GM23248 (cell line): ENCODE measurements at places on chromosomes 5 and 9. TPM values are rescaled to one million over a fixed set of nuclear protein-coding genes. Genes with fewer than 3 reads are reported as not detected.

GRCh38 chr5:83145882-83146331 is 68.6 kb downstream of the XRCC4 start:
- peak; percentile 4 for DNase-seq
- 0 out of 2 replicates have a peak, but pooled peaks cover 7% of the 10 kb centered on the region for H3K4me1 ChIP-seq
- H3K27me3 ChIP-seq = no peaks in the 10 kb centered on the region
- H3K36me3 ChIP-seq = no peaks in the 10 kb centered on the region
- H3K4me3 ChIP-seq = no peak overlapping the region

DNA sequence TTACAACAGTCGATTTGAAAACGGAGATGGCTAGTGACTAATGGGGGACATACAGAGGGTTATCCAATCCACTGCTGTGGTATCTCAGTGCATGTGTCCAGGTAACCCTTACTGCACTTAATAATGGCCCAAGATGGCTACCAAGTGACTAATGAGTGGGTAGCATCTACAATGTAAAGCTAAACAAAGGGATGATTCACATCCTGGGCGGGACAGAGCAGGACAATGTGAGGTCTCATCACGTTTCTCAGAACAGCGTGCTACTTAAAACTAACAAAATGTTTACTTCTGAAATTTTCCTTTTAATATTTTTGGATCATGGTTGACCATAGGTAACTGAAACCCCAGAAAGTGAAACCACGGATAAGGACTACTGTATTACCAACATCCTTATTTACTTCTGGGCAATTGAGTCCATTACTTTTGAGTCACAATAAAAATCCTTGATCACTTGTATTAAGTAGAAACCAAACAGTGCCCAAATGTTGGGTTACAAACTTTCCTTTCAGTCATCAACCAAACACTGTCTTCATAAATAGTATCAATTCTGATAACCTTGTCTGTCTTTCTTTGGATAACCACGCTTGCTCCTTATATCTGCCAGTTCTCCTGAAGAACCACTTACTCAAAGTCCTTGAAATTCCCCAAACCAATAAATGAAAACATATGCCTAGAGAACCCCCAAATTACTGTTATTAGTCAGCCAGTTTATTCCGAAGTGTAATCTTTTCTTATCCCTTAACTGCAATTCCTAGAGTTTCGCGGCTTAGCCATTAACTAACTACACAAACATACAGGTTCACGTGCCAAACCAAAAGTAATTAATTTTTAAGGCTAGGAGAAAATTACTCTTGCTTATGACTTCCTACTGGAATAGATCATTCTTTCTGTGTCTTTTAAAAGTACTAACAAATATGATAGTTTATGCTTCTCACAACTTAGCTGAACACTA is 59.7 kb downstream of the ELL2 start:
- H3K4me1 ChIP-seq = peaks cover 95% of the 10 kb centered on the region
- peak overlapping the region; percentile 69 for H3K27ac ChIP-seq
- no peak overlapping the region for H3K4me3 ChIP-seq
- DNase-seq = peak; percentile 85
- no peaks in the 10 kb centered on the region for H3K27me3 ChIP-seq
- peaks cover 90% of the 10 kb centered on the region for H3K36me3 ChIP-seq

DNA sequence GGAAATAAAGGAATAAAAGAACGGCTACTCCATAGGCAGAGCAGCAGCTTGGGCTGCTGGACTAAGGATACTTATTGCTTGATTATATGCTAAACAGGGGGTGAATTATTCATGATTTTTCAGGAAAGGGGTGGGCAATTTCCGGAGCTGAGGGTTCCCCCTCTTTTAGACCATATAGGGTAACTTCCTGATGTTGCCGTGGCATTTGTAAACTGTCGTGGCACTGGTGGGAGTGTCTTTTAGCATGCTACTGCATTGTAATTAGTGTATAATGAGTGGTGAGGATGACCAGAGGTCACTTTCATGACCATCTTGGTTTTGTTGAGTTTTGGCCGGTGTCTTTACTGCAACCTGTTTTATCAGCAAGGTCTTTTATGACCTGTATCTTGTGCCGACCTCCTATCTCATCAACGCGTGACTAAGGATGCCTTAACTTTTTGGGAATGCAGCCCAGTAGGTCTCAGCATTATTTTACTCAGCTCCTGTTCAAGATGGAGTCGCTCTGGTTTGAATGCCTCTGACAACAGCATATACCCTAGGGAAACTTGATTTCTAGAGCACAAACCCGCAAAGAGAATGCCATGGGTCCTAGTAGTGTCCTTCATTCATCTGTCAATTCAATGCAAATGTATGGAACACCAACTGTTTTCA is 47.8 kb upstream of the PWWP2A start:
- no peaks in the 10 kb centered on the region for H3K27me3 ChIP-seq
- H3K4me3 ChIP-seq = no peak overlapping the region
- no peaks in the 10 kb centered on the region for H3K36me3 ChIP-seq

- H3K27me3 ChIP-seq = peaks cover 26% of the 10 kb centered on the region; the same call in 1 of the 2 replicates
- H3K4me1 ChIP-seq = no peaks in the 10 kb centered on the region
- no peak overlapping the region for H3K27ac ChIP-seq
- H3K4me3 ChIP-seq = no peak overlapping the region
- no peak for DNase-seq
These were observed 72.9 kb upstream of the PRLR start for GRCh38 chr5:35303152-35303551.

DNA sequence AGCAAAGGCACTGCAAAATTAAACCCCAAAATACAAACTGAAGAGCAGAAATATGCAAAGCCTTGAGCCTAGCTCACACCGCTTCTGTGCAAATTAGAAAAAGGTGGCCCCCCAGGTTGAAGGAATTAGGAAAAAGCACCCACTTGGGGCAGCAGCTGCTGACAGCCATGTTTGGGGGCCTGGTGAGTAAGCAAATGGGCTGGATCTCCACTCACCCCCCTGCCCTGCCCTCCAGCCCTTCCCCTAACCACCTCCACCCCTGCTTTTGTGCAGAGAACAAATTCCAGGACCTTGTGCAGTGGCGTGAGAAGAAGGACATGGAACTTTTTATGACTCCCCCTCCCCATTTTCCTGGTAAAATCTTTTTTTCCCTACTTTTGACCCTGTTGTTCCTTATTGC is 92.0 kb upstream of the DNAH5 start:
- peaks cover 76% of the 10 kb centered on the region for H3K4me1 ChIP-seq
- H3K27me3 ChIP-seq = no peaks in the 10 kb centered on the region
- peak overlapping the region; percentile 93 for H3K27ac ChIP-seq
- peak; percentile 59 for DNase-seq
- no peaks in the 10 kb centered on the region for H3K36me3 ChIP-seq
- peak overlapping the region; percentile 45 for H3K4me3 ChIP-seq

- no peak for DNase-seq
- H3K4me3 ChIP-seq = peak overlapping the region; percentile 52
- peak overlapping the region; percentile 89 for H3K27ac ChIP-seq
- H3K27me3 ChIP-seq = peaks cover 7% of the 10 kb centered on the region; the same call in 1 of the 2 replicates
- H3K36me3 ChIP-seq = no peaks in the 10 kb centered on the region
These were observed 218.4 kb downstream of the MED10 start for GRCh38 chr5:6159832-6160430.

- H3K27ac ChIP-seq = no peak overlapping the region
- H3K4me1 ChIP-seq = peaks cover 7% of the 10 kb centered on the region; the same call in 1 of the 2 replicates
- H3K27me3 ChIP-seq = no peaks in the 10 kb centered on the region
- DNase-seq = no peak
- no peak overlapping the region for H3K4me3 ChIP-seq
These were observed 6.0 kb downstream of the BRD3 start for GRCh38 chr9:134061688-134062371.

DNA sequence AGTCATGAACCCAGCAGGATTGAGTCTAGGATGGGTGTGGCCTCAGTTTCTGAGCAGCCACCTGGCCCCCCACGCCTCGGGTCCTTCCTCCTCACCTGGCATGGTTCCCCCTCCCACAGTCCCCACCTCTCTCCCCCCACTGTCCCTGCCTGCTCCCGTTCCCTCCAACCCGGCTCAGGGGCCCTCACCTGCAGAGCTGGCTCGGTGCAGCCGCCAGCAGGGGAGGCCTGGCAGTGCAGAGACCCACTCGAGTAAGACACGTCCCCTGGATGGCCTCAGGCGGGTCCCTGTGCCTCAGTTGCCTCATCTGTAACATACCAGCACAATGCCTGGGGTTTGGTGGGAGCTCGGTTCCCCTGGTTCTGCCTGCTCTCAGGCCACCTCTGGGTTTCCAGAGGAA is 66.2 kb downstream of the NEK6 start:
- DNase-seq = no peak
- no peak overlapping the region for H3K4me3 ChIP-seq
- no peak overlapping the region for H3K27ac ChIP-seq
- H3K36me3 ChIP-seq = peaks cover 27% of the 10 kb centered on the region
- no peaks in the 10 kb centered on the region for H3K4me1 ChIP-seq

- H3K27me3 ChIP-seq = no peaks in the 10 kb centered on the region
- H3K36me3 ChIP-seq = no peaks in the 10 kb centered on the region
These were observed 133.9 kb upstream of the SPEF2 start for GRCh38 chr5:35483780-35484179.

DNA sequence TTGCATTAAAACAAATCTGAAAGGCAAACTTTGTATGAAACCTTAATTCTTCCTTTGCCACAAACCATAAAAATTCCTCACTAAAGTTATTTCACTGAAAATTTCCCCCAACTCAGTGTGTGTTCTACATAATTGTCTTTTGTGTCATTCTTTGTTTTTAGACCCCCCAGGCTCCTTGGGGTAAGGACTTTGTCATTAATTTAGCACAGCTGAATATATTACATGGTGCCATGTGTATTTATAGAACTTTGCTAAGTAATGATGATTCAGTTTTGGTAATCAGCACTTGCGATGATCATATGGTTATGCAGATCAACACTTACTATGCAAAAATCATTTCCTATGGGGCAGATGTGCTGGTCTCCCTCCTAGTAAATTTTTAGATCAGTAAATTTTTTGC is 712.1 kb upstream of the MEF2C start:
- DNase-seq = peak; percentile 48
- H3K36me3 ChIP-seq = no peaks in the 10 kb centered on the region
- no peak overlapping the region for H3K27ac ChIP-seq
- H3K27me3 ChIP-seq = no peaks in the 10 kb centered on the region
- no peak overlapping the region for H3K4me3 ChIP-seq
- peaks cover 7% of the 10 kb centered on the region; the same call in 1 of the 2 replicates for H3K4me1 ChIP-seq

DNA sequence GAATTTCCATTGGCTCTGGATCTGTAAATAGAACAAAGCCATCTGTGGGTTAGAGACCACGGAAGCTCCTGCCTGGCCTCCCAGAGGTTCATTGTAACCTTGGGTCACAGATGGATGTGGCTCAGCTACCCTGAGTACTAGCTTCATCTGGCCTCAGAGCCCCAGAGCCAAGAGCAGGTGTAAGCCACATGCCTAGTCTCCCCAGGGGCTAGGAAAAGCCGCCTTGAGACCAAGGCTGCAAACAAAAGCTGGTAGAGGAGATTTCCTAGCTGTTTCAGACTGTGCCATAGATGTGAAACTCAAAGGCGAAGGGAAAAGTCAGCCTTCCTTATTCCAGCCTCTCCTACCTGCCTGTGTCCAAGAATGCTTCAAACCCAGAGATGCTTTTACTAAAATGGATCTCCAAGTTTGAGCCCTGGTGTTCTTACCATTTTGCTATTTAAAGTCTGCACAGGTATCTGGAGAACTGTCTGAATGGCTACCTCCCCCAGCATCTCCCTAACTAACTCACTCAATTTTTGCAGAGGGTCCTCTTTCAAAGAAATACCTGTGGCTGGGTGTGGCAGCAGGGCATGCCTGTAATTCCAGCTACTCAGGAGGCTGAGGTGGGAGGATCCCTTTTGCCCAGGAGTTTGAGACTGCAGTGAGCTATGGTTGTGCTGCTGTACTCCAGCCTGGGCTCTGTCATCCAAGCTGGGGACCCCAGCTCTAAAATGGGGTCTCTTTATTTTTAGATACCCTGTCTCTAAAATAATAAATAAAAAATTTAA is 42.3 kb upstream of the MAP1B start:
- H3K27me3 ChIP-seq = peaks cover 19% of the 10 kb centered on the region; the same call in 1 of the 2 replicates
- no peak for DNase-seq
- peaks cover 35% of the 10 kb centered on the region for H3K4me1 ChIP-seq

- H3K27ac ChIP-seq = no peak overlapping the region
- peaks cover 10% of the 10 kb centered on the region for H3K4me1 ChIP-seq
- no peaks in the 10 kb centered on the region for H3K36me3 ChIP-seq
- DNase-seq = no peak
- no peak overlapping the region for H3K4me3 ChIP-seq
- no peaks in the 10 kb centered on the region for H3K27me3 ChIP-seq
These were observed 112.1 kb upstream of the LMX1B start for GRCh38 chr9:126501383-126502331.

DNA sequence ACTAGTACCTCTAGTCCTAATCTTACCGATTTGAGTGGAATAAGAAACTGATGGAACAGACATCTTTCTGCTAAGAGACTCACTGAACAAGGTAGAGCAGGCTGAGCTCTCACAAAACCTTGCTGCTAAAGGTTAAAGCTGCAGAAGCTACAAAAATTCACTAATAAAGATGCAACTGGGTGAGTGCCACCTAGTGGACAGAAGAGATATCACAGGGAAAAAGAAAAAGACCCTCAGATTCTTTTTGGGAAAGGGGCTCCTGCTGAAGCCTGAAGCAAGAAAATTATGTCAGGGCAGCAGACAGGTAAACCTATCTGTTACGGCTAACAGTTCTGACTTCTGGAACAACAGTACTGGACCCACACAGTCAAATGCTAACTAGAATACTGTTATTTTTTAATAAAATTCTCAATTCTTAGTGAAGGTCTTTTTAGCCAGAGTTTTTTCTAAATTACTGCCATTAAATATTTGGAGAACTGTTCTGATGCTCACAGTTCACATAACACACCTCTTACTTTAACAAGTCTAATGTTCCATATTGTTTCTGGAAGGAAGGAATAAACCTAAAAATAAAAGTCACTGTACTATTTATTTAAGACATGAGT is 51.2 kb downstream of the DIAPH1 start:
- H3K27ac ChIP-seq = no peak overlapping the region
- DNase-seq = peak; percentile 52
- H3K4me1 ChIP-seq = peaks cover 12% of the 10 kb centered on the region
- peaks cover 23% of the 10 kb centered on the region for H3K36me3 ChIP-seq
- H3K4me3 ChIP-seq = no peak overlapping the region

DNA sequence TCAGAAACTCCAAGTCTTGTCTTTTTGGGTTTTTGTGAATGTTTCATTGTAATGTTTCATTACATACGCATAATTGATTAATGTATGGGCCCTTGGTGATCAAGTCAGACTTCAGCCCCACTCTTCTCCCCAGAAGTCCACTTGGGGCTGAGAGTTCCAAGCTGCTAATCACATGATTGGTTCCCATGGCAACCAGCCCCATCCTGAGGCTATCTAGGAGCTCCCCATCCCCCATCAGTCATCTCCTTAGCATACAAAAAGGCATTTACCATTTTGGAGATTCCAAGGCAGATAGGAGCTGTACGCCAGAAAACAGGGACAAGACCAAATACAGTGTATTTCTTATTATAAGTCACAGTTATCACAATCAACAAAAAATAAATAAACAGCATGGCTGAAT is 22.9 kb upstream of the SYK start:
- H3K4me1 ChIP-seq = no peaks in the 10 kb centered on the region
- no peak overlapping the region for H3K27ac ChIP-seq
- H3K27me3 ChIP-seq = no peaks in the 10 kb centered on the region
- no peak overlapping the region for H3K4me3 ChIP-seq
- H3K36me3 ChIP-seq = no peaks in the 10 kb centered on the region
- DNase-seq = no peak

- H3K4me1 ChIP-seq = peaks cover 12% of the 10 kb centered on the region
- H3K27ac ChIP-seq = no peak overlapping the region
- no peak overlapping the region for H3K4me3 ChIP-seq
- H3K36me3 ChIP-seq = peaks cover 32% of the 10 kb centered on the region
- H3K27me3 ChIP-seq = no peaks in the 10 kb centered on the region
These were observed 20.9 kb downstream of the ZBED3 start for GRCh38 chr5:77066184-77066583.

TMEM215 gene
- not detected in 2 replicates for total RNA-seq

GDA gene
- not detected in 2 replicates for total RNA-seq

IFNA21 gene
- total RNA-seq = not detected in 2 replicates

OMD gene
- 0.11 TPM in 1 of 2 replicates, not detected in the other for total RNA-seq

LIFR gene
- 6.9 and 16.4 TPM in 2 replicates for total RNA-seq

SMARCA2 gene
- total RNA-seq = 47.4 and 78.9 TPM in 2 replicates

MEIKIN gene
- total RNA-seq = not detected in 2 replicates
